H7 (cell line): ENCODE measurements at places on chromosomes 7 and 10. TPM values are rescaled to one million over a fixed set of nuclear protein-coding genes. Genes with fewer than 3 reads are reported as not detected.
A peak's percentile ranks its signal among the peaks of the same experiment; 100 is the strongest.

The CAV2 gene
- total RNA-seq: 8.0 and 9.5 TPM in 2 replicates

The AOC1 gene
- total RNA-seq: not detected in 2 replicates

GRCh38 chr10:62634576-62634975 is 169.9 kb upstream of the ADO start:
- DNase-seq: no peak

- DNase-seq: no peak
Measured at GRCh38 chr10:12540341-12540781, 191.0 kb downstream of the CAMK1D start.

DNA sequence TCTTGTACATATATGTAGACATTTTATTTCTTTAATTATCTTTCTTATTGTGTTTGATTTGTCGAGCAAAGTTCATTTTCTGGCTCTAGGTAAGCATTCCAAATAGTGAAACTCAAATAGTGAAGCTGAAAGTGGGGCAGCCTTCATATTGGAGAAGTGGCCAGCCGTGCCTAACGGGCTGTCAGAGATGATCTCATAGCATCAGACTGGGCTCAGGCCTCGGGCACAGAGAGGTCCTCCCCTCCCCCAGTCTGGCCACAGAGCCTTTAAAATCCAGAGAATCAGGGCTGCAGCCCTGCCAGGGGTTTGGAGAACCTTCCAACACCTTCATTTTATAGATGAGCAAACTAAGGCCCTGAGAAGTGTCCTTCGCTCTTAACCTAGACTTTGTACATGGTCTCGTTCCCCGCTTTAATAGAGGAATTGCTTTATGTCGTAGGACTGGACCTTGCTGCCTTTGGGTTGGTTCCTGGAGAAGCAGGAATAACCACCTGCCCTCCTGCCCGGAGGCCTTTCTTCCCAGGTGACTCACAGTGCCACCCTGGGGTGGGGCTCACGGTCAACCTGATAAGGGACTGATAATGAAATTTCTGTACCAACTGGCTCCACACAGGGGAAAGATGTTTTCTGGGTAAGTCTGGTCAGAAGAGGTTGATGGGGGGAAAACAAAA is 7.3 kb downstream of the TSPAN15 start:
- no peak for DNase-seq

The GRIFIN gene
- total RNA-seq: not detected in 2 replicates

The CTTNBP2 gene
- total RNA-seq: 8.7 and 11.4 TPM in 2 replicates

DNA sequence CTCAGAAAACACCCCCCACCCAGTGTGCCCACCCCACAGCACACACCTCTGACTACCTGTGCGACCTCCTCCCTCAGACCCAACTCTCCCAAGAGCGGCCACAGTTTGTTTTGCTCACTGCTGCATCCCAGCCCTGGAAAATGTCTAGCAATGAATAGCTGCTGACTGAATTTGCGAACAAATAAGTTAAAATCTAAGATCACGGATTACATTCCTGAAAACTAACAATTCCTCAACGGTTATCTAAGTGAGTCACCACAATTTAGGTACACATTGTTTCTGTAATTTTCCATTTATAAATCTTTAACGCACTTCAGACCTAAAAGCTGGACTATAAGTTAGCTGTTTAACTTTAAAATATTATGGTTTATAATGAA is 235.2 kb downstream of the ZMYND11 start:
- no peak for DNase-seq

DNA sequence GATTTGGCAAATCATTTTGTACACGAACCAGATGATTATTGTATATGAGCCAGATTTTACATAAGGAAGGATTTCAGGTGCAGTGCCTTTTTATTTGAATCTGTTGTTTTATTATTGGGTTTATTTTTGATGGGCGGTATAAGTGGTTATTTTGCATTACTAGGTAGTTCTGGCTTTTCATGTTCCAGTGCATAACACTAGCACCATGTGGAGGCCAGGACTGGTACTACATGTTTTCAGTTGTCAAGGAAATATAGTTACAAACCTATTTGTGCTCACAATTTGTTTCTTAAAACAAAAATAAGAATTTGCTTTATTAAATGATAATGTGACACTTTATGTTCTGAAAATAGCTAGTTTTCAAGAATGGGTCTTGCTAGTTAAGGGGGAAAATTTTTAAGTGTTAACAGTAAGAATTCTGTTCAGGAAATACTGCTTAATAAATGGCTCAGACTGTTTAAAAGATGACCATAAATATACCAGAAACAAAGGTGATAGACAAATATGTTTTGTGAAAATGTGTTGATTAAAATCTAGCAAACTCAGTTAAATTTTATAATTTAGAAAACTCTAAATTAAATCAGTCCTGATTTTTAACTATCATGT is 7.1 kb upstream of the SEMA3E start:
- peak; percentile 26 for DNase-seq

DNA sequence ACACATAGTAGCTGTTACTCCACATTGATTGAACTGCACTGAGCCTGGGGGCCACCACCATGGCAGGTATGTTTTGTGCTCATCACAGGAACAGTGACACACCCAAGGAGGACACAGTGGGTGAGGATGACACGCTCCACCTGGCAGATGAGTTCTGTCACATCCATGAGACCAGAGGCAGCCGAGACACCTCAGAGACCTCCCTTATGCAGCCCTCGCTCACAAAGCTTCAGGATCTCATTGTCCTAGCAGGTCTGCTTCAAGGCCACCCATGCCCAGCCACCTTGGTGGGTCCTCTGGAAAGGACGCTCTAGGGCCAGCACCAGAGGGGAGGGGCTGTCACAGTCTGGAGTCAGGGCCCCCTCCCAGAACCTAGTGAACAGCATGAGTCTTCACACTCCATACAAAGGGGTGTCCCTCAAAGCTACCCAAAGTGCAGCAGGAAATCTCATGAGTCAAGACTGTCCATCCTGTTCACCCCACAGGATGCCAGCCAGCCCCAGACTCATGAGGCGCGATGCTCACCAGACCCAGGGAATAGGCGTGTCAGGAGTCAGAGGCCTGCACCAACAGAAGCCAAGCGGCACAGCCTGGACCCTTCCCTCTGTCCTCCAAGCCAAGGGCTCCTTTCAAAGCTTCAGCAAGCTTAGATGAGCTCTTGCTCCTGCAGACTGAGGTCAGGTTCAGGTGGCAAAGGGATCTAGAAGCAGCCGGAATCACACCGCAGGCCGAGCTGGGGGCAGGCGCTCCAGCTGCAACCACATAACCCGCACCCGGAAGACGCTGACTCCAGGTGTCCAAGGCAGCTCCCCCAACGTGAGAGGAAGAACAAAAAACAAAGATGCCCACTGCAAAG is 9.6 kb downstream of the FAM53B start:
- DNase-seq: no peak

DNA sequence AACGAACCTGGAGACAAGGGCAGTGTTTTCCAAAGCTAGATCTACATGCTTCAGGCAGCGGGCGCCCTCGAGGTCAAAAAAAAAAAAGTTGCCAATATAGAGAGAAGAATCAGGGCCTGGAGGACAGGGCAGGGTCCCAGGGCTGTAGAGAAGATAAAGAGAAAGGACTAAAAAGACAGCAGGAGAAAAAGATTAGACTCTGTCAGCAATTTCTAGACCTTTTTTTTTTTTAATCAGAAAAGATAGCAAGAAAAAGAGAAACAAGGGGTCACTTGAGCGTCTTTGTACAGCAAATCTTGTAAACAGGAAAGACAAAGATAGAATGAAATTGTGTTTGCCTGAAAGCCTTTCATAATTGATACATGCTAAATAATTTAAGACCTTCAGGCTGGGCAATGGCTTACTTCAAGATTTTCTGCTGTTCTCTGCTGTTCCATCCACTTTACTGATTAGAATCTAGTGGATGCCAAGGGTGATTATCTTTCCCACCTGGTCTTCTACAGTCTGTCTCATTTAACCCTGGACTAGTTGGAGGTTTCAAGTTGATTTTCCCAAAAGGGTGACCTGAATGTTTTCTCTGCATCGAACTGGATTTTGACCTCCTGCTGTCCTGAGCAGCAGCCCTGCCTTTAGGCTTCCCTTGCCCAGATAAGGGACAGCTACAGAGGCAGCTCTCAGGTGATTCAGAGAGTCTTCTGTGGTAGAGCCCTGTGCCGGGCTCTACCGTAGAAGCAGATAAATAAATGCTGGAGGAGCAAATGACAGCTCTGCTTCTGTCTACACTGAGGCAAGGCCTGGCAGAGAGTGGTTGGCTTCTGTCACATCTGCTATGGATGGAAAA is 5.1 kb downstream of the LMOD2 start:
- no peak for DNase-seq

DNA sequence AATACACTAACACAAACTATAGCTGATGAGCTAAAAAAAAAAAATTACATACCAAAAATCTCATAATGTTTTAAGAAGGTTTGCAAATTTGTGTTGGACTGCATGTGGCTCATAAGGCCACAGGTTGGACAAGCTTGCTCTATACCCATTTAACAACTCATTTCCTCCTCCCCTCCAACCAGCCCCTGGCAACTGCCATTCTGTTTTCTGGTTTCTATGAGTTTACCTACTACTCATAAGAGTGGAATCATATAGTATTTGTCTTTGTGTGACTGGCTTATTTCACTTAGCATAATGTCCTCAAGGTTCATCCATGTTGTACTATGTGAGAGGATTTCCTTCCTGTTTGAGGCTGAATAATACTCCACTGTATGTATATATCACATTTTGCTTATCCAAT is 100.4 kb upstream of the ARHGAP21 start:
- no peak for DNase-seq

DNA sequence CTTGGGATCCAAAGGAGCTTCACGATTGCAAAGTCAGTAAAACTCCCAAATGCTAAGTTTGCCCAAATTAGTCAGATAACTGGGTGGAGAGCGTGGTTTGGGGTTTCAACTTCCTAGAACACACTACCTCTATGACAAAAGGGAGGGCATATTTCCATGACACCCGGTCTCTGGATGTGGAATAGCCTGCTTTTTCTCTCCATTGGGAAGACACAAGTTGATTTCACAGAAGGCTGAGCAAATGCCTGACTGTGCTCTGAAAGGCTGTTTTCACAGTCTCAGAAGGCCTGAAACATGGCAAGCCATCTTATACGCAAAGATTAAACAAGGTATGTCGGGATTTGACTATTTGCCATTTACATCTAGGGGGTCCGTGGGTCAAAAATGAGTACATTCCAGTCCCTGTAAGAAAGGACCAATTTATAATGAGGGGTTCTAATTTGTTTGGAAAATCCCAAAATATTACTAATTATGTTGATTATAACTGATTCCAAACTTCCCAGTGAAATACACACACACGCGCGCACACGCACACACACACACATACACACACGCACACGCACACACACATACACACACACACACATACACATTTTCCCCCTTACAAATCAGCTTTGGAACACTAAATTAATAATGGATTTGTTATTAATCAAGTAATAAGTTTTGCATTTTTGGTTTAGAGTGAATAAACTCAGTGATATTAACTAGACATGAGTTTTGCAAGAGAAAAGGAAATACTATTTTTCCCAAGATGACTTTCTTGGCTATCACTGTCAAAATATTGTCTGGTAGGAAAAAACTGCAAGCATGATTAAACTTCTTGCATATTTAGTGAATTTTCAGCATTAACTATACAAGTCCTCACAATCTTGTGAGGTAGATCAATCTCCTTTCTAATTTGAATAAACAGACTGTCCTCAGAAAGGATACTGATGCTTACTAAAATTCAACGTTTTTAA is 105.0 kb downstream of the PRTFDC1 start:
- no peak for DNase-seq

DNA sequence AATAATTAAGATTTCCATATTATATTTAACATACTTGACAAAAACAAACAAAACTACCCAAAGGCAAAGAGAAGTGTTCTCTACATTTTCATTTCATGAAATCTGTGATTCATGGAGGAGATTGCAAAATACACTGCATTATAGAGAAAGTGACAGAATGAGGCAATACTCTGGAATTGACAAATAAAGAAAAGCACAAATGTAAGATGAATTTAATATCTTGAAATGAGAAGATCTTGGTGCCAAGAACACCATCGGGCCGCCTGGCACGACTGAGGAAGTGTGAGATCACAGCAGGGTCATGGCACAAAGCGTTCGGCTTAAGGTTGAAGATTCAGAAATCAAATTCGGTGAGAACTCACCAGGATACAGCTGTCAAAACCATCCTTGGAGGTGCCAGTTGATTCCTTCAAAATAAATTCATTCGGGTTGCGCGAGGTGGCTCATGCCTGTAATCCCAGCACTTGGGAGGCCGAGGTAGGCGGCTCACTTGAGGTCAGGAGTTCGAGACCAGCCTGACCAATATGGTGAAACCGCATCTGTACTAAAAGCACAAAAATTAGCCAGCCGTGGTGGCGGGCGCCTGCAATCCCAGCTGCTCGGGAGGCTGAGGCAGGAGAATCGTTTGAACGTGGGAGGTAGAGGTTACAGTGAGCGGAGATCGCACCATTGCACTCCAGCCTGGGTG is 174.0 kb upstream of the PFKP start:
- DNase-seq: no peak

- DNase-seq: no peak
Measured at GRCh38 chr10:66924674-66925345, 1.0 kb upstream of the LRRTM3 start.

DNA sequence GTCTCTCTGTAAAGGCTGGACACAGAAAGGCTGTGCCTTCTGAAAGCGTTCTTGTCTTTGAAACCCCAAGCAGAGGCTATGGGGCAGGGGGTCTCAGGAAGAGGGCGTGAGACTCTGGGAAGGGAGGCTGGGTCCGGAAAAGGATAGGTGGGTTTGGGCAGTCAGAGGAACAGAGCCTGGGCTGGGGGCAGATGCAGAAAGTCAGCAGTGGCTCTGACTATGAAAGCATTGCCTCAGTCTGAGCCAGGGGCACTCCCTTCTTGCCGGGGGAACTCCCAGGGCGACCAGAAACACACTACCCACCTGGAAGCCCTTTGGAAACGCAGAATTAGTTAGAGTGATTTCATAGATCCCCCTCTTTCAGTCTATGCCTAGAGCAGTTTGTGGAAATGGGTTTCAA is 72.0 kb downstream of the VWA2 start:
- DNase-seq: no peak

The CLEC5A gene
- total RNA-seq: not detected in 2 replicates

DNA sequence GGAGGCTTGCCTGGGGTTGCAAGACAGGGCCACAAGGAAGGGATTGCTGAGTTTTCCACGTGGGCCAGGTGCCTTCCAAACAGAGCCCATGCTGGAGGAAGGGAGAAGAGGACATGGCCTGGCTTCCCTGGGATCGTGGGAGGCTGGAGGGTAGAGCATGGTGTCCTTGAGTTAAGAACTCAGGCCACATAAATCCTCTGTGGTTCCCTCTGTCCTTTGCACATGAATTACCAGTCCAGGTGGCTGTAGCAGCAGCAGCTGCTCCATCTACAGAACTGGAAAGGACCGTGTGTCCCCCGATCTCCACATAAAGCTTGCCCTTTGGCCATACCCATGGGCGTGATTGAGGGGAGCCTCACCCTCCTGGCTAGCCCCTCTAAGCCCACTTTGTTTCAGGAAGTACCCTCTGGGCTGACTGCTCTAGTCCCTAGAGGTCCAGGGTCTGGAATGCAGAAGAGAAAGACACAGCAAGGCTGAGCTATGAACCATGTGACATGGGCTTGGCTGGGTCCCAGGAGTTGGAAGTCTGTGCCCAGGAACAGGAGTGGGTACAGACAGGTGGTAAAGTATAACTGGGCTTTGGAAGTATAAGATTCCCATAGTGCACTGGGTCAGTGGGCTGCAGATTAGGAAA is 84.9 kb downstream of the C10orf105 start:
- DNase-seq: no peak

The SPDYE17 gene
- total RNA-seq: not detected in 2 replicates

- DNase-seq: peak; percentile 20
Measured at GRCh38 chr7:44969049-44969700, 9.6 kb downstream of the MYO1G start.
